ENCODE measurements at places on chromosomes 16 and 17.
A peak's percentile ranks its signal among the peaks of the same experiment; 100 is the strongest.

DNA sequence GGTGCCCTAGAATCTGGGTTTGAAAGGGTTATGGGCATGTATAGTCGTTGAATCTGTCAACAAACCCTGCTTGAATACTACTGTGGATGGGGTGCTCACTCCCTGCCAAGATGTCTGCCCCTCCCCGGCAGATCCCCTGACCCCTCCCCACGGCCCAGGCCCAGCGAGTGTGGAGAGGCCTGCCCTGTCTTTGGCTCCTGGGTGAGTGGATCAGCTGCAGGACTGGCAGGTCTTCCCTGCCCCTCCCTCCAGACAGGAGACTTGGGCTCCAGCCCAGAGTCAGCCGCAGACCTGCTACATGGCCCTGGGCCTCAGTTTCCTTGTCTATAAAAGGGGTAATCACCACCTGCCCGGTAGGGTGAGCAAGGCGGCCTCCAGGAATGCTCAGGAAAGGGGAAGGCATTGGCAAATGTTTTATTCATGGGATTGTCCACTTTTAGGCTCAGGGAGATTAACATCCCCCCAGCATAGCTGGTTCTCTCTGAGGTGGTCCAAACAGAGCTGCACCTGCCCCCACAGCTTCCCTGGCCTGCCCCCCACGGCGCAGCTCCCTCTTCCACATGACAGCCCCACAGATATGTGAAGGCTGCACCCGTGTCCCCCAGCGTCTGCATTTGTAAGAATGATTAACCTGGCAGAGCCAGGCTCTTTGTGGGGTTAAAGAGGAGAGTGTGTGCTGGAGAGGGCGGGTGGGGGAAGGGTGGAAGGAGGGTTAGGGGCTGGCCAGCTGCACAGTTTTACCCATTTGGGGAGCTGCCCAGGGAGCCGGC is 18.5 kb upstream of the SPNS2 start:
- DNase-seq, result no peak

GRCh38 chr16:85202051-85202601 is 89.9 kb upstream of the CIBAR2 start:
- no peak for DNase-seq

- no peak for DNase-seq
These were observed 24.5 kb downstream of the ZDHHC7 start for GRCh38 chr16:84986879-84987278.

DNA sequence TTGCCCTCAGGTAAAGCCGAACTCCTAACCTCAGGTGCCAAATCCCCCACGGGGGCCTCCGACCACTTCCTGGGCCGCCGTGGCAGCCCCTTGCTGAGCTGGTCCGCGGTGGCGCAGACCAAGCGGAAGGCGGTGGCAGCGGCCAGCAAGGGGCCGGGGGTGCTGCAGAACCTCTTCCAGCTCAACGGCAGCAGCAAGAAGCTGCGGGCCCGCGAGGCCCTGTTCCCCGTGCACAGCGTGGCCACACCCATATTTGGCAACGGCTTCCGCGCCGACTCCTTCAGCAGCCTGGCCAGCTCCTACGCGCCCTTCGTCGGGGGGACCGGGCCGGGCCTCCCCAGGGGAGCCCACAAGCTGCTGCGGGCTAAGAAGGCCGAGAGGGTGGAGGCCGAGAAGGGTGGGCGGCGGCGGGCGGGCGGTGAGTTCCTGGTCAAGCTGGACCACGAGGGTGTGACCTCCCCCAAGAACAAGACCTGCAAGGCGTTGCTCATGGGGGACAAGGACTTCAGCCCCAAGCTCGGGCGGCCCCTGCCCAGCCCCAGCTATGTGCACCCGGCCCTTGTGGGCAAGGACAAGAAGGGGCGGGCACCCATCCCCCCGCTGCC is 51.6 kb downstream of the ACTG1 start:
- DNase-seq, result no peak

DNA sequence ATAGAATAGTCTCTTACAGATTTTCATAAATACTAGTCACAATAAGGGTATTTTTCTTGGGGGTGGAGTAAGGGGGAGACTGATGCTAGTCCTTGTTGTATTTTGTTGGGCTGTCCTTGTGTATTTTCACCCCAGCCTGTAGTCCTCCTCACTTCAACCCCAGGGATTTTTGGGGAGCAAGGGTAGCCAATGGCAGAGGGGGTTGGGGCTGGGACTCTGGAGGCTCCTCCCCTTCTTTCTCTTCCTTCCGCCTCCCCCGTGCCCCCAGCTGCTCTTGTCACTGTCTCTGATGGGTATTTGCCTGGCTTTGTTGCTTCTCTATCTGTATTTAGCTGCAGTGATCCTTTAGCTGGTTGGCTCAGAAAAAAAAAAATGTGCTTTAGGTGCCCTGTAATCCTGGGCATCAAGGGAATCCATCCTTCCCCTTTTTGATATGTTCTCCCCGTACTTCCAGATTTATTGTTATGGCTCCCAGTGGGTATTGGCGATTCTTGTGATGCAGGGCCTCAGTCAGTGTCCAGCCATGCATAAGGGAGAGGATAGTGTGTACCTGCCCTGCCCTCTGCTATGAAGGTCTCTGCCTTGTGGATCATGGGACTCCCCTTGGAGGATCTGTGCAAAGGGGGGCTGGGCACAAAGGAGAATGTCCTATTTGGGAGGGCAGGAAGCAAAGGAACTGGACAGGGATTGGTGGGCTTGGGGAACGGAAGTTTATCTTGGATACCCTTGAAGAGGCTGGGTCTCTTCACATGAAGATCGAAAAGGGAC is 16.5 kb downstream of the SNF8 start:
- no peak for DNase-seq

- no peak for DNase-seq
These were observed at the start of gene KRT40 for GRCh38 chr17:40984226-40984625. KRT40 (minus strand) TSS chr17:40984326; CDS start chr17:40984273, 53 bp downstream.

DNA sequence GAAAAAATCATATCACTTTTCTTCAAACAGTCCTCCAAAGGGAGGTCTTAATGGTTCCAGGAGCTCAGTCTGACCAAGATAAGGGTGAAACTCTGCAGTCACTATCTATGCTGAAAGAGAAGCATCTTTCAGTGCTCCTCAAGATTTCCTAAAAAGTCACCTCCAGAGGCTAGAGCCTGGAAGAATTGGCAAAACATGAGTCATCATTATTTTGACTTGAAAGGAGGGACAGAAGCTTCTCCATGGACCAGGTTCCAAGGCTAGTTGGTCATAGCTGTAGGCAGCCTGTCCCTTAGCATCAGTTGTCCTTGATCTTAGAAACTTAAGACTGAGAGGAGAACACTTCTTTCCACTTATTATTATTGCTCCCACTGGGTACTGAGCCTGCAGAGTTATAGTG is 219.0 kb upstream of the ASIC2 start:
- DNase-seq, result no peak

DNA sequence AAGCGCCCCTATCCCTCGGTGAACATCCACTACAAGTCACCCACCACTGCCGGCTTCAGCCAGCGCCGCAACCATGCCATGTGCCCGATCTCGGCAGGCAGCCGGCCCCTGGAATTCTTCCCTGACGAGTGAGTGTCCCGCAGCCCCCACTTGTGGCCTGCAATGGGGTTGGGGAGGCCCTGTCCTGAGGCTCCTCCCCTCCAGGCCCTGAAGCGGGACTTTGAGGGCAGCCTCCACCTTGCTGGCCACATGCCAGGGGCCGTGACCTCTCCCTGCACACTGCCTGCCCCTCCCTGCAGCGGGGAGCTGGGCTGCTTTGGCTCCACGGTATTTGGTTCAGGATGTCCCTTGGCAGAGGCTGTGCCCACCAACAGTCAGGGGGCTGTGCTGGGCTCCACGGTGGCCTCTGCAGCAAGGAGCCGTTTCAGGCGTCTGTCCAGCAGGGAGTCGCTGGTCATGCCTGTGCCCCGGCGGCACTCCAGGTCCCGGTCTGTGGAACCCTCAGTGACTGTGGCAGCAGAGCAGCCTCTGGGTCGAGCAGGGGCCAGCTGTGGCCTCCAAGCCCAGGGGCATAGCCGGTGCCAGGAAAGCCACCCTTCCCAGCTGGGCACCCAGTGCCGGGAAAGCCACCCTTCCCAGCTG is 8.3 kb downstream of the NME3 start:
- no peak for DNase-seq

GRCh38 chr16:22694887-22695382 is 119.0 kb upstream of the HS3ST2 start:
- DNase-seq, result no peak

GRCh38 chr17:75774471-75774990 is 9.5 kb upstream of the GALK1 start:
- DNase-seq, result no peak

DNA sequence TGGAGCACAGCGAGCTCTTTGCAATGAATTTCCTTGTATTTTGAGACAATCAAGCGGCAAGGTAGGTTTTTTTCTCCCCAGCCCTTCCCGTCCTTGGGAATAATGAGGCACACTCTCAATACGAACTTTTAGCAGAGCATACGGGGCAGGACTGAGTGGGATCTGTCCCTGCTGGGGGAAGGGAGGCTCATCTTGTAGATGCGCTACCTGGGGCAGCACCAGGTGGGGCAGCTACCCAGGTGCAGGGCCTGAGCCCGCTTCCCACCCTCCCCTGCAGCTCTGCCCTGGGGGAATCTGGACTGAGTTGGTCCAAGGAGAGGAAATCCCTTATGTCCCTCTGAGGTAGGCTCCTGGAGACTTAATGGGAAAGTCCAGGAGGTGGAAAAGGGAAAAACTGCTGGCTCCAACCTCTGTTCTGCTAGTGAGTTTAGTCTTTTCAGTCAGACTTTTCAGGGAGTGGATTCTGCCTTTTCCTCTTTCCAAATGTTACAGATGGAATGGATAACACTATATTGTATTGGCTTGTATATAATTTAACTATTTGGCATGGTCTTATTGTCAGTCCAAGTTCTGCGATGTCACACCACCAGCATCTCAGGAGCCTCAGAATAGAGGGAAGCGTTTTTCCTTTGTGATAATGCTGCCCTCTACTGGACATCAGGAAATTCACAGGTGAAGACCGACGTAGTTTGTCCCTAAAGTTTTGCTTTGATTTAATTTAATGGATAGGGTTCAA is 9.6 kb upstream of the CES1 start:
- DNase-seq, result no peak

DNA sequence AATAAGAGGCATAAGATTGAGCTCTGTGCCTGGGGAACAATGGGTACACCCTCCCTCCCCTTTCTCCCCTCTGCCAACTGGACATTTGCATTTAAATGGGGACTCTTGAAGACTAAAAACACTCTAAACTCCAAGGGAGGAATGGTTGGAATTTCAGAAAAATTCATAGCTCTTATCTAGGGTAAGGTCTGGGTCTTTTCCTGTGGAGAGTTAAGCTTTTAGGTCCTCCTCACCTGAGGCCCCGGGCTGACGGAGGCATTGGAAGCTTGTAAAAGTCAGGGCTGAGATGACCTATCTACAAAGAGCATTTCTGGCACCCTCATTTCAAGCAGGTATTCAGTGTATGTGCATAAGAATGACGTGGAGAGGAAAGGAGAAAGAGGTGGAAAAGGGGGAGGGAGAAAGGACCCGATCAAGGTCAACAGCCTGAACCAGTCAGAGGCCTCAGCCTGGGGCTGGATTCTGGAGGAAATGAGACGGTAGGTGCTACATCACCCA is 78.0 kb downstream of the RAP1GAP2 start:
- no peak for DNase-seq

DNA sequence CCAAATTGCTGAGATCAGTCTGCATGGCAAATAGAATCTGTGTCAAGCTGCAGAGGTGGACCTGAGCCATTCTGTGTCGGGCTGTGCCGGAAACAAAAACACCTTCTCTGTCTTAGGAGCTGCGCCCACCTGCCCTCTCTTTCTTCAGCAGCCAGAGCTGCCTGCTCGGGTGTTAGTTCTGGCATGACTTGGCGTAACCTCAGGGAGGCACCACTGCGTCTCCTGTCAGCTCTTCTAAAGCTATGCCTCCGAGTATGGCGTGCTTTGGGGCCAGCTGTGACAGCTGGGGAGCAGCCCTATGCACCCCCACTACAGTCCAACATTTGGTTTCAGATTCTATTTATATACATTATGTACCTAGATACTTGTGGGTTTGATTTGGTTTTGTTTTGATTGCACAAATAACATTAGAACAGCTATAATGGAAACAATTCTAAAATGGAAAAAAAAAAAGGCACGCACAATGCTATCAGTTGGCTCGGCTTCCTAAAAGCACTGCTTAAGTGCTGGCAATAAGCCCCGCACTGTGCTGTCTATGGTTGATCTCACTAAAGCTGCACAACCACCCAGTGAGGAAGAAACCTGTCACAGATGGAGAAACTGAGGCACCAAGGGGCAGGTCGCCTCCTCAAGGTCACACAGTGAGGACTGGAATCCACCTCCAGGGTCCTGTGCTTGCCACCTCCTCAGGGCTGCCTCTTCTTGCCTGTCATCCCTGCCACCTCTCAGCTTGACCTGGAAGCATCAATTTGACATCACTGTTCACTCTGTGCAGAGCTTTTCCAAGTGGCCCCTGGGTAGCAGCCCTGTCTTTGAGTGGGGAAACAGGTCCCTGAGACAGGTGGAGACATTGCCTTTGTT is 18.7 kb upstream of the ADGRG1 start:
- DNase-seq, result peak; percentile 94

DNA sequence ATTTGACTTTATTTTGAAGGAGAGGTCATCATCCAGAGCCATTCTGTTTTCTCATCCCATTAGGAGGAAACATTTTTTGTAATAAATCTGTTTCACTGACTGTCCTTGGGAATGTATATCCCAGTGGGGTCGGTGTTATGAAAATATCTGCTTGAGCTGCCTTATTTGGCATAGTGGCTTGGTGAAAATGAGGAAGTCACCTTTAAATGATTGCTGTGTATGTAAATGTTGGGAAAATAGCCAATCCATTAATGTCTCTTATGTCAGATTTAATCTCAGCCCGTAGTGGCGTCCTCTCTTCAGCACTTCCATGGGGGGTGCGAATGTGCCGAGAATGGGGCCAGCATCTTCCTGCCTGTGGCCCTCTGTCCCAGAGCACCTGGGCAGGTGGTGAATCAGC is 57.6 kb downstream of the BANP start:
- no peak for DNase-seq

GRCh38 chr17:13626703-13627102 is 25.0 kb upstream of the HS3ST3A1 start:
- no peak for DNase-seq

DNA sequence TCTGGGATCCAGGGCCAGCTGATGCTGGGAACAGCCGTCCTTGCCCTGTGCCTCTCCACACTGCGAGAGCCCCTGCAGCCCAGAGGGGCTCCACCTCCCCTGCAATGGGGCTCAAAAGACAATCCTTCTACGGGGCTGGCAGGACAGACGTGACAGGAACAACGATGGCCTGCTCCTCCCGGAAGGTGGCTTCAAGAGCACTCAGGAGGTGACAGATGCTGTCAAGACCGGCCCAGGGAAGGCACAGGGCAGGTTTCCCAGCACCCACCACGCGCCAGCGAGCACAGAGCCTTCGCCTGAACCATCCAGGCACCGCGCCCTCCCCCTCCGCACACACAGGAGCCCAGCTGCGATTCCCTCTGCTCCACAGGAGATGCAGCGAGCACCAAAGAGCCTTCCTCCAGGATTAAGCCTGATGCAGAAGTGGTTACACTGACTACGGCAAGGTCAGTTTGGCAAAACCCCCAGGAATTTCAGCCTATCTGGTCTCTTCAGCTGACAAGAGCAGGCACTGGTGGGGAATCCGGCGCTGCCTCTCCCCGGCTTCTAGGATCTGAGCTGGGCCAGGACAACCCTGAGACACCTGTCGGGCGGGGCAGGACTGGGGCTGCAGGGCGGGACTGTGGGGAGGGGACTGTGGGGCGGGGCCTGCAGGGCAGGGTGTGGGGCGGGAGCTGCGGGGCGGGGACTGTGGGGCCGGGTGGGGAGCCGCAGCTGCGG is 103.4 kb downstream of the ZNF778 start:
- no peak for DNase-seq

- DNase-seq, result no peak
These were observed 2.3 kb upstream of the CDH1 start for GRCh38 chr16:68734782-68735181.
